ENCODE measurements at places on chromosomes 2 and 18. TPM values are rescaled to one million over a fixed set of nuclear protein-coding genes. Genes with fewer than 3 reads are reported as not detected.

Gene PLCD4
- total RNA-seq, result 6.7 TPM

Gene SERPINB3
- not detected for total RNA-seq

Gene QPCT
- total RNA-seq, result 12.2 TPM

Gene CIAO1
- 184 TPM for total RNA-seq

Gene MFF
- total RNA-seq, result 95.1 TPM

Gene FARP2
- total RNA-seq, result 69.4 TPM

Gene SLC40A1
- total RNA-seq, result 104 TPM

Gene ATP8B1
- total RNA-seq, result 29.1 TPM

Gene OXER1
- 8.1 TPM for total RNA-seq

Gene DOK6
- total RNA-seq, result 15.8 TPM

Gene CFAP65
- 0.23 TPM for total RNA-seq

Gene MRPS9
- total RNA-seq, result 18.5 TPM

Gene NAT8
- 12.0 TPM for total RNA-seq

Gene GCG
- not detected for total RNA-seq

Gene ALK
- 0.29 TPM for total RNA-seq

Gene SIX2
- 10.7 TPM for total RNA-seq

Gene PTH2R
- 22.5 TPM for total RNA-seq

Gene ACP1
- total RNA-seq, result 102 TPM

Gene DSG4
- not detected for total RNA-seq
